Natural killer cell (primary cell): ENCODE measurements at places on chromosomes 11 and 22.

DNA sequence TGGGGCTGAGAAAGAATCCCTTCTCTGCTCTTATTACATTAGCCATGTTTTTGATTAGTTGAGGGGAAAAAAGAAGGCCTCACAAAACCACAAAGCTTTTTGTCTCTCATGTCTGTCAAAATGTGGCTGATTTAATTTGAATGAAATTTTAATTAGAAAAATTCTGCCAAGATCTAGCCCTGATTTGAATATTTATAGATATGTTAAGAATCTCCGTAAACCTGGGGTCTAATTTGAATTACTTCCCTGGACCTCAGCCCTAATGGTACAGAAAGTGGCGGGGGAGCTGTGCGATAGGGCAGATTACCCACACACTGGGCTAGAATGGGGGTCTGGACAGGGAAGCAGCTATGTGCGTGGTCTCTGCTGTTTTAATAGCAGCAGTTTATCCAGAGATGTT lies 141.3 kb upstream of the TTC12 start:
- no peak for DNase-seq

GRCh38 chr22:39800790-39801520 lies 92.6 kb downstream of the ENTHD1 start:
- no peak for DNase-seq

DNA sequence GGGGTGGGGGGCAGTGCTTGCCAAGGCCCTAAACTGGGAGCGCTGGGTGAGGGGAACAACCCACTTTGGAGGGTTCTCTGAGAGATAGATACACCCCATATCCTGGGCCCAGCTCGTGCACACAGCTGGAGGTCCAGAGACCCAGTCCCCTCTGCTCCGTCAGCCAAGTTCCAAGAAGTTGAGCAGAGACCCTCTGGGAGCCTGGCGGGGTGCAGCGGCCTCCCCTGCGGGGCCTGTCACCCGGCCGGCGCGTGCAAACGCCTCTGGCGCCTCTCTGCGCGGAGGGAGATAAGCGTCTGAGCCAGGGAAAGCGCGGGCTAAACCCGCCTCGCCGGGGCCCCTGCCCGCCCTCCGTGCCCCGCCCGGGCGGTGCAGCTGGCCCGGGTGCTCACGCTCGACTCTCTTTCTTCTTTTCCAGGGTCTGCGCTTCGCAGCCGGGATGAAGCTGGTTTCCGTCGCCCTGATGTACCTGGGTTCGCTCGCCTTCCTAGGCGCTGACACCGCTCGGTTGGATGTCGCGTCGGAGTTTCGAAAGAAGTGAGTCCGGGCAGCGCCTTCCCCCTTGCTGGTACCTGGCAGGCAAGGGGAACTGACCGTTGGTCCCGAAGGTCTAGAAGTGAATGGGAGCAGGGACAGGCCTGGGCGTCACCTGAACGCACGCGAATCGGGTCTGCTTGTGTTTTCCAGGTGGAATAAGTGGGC lies 540 bp downstream of the ADM start:
- no peak for DNase-seq

DNA sequence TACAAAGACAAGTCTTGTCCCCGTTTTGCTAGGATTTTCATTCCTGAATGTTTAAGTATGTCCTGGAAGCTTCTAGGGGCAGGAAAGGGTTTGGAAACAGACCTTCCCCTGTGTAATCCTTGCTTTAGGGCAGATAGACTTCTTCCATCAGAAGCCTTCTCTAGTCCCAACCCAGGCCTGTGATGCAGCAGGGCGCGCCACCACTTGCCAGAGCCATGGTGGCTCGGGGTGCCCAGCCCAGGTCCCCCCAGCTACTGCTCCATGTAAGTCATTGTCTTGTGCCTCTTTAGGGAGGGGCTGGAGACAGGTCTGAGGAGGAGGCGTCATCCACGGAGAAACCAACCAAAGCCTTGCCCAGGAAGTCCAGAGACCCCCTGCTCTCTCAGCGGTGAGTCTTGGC lies 4.3 kb downstream of the NOL12 start:
- no peak for DNase-seq

- DNase-seq, result no peak
Measured at GRCh38 chr11:126791446-126791845, 209.1 kb downstream of the KIRREL3 start.

GRCh38 chr11:81472646-81473045 lies 1261.0 kb downstream of the FAM181B start:
- no peak for DNase-seq

- DNase-seq, result no peak
Measured at GRCh38 chr11:123364080-123364479, 66.0 kb upstream of the GRAMD1B start.

DNA sequence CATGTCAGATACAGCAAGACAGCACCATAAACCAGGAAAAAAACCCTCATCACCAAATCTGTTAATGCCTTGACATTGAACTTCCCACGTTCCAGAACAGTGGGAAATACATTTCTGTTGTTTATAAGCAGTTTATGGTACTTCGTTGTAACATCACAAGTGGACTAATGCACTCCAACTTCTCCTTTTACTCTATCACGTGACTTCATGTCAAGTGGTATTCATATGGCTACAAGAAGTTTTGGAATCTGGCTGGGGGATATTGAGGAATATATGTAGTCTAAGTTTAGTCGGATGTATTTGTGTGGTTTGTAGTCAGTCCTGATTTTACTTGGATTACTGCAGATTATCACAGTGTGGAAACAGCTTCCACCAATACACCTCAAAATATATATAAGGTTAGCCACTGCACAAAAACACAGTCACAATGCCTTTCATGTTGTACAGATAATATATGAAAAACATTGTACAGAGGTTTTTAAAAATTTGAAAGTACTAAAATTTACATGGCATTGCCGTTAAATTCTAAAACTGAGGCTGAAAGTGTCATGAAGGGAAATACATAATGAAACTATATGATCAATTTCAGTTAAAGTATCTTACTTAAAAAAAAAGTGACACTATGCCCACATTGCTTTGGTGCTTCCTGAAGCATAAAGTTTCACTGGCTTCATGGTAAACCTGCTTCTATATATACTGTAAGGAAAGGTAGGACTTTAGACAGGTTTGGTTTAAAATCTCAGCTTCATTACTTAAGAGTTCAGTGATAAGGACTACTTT lies 134.1 kb downstream of the CASP12 start:
- no peak for DNase-seq

DNA sequence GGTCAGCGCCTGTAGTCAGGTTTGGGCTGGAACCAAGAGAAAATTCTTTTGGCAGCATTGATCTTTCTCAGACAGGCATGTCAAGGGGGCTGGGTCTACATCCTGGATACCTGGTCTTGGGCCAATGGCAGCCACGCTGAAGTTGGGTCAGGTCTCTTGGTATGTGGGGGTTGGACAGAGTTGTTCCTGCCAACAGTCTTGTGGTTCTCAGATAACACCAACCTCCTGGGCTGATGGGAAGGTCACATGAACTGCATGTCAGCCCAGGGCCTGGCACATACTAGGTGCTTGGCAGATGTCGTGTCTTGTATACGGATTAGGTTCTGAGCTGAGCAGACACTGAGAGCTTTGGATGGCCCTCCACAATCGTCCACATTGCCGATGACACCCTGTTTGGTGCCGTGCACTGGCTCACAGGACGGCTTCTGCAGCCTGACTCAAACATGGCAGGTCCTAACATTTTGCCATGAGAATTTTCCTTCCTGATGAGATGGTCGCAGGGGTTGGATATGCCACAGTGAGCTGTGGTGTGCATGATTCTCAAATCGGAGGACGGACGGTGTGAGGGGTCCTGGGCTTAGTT lies 42.0 kb downstream of the FBLN1 start:
- DNase-seq, result no peak

DNA sequence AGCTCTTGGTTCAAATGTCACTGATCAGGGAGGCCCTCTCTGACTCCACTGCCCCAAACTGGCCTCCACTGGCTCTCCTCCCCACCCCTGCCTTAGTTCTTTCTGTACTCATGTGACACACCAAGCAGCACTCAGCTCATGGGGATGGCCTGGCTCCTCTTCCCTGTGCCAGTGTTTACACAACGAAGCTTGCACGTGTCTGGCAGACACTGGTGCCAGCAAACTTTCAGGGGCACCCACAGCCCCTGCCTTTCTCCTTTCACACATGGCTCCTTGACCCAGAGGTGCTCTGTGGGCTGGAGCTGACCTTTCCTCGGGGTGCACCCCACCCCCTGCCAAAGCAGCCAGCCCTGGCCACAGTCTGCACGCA lies 37.6 kb upstream of the PARVG start:
- no peak for DNase-seq

DNA sequence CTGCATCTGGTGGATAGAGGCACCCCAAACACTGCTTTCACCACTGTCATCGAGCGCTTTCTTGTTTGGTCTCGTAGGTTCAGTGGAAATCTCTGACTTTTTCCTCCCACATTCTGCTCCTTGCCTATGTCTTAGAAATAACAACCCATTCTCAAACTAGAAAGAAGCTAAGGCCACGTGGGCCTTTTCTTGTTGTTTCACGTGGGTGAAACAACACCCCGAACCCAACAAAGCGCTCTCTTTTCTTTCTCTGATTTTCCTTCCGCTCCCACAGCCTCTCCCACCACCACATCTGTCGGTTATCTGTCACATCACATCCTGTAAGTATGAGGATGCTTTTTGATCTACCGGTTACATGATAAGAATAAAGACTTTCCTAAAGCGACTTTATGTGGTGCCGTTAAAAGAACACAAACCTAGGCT lies 77.1 kb downstream of the LINC01488 start:
- no peak for DNase-seq

GRCh38 chr11:128465531-128465930 lies 121.8 kb downstream of the ETS1 start:
- no peak for DNase-seq
